ENCODE measurements at places on chromosomes 3 and 15.
A peak's percentile ranks its signal among the peaks of the same experiment; 100 is the strongest.

DNA sequence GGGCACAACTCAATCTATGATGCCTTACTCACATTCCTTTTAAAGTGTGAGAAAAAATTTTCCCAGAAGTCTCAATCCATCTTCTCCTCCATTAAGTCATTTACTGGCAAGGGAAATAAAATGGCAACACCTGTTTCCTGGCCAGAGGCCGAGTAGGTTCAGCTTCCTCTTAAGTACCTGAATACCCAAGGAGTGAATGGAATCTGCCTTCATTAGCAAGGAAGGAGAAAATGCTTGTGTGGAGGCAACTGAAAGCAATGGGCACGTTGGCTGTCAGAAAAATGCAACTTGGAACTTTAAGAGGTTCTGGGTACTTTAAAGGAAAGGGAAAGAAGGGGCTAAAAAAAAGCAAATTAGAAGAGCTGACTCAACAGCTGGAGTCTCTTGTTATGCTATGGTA lies 423.6 kb upstream of the ARL6 start:
- no peak for DNase-seq

GRCh38 chr3:31319332-31319731 lies 213.4 kb upstream of the STT3B start:
- DNase-seq, result no peak

GRCh38 chr3:105427332-105427731 lies 60.6 kb downstream of the ALCAM start:
- no peak for DNase-seq

- peak; percentile 19 for DNase-seq
These were observed 40.3 kb downstream of the KCNAB1 start for GRCh38 chr3:156160647-156161046.

GRCh38 chr15:73052653-73053397 lies 562 bp downstream of the NEO1 start:
- peak; percentile 71 for DNase-seq

DNA sequence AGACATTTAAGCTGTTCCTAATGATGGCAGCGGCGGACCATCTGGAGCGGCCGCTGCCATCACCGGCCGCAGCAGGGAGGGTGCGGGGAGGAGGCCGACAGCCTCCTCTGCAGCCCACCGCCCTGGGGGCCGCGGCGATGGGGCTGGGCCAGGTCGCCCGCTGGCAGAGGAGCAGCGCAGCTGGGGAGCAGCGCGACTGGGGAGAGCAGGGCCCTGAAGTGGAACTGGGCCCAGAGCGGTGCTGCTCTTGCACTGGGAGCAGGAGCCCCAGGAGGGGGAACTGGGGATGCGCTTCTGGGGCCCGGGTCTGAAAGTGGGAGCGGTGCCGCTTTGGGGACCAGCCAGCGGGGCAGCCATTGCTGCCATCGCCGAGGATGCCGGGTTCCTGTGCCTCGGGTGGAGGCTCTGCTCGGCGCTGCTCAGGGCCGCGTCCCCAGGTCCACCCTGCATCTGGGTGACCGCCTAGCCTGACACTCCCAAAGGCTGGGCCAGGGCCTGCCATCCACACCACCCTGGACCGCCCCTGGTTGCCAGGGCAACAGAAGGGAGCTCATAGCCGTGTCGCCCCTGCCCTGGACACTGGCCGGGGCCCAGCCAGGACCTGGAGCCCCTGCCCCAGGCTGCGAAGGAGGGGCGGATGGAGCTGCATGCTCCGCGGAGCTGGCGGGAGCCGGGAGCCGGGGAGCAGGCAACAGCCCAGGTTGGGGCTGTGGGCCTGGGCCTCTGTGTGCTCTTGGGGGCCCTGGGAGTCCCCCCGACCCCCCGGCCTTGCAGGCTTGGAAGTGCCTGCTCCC lies 15.5 kb upstream of the PLA2G4E start:
- no peak for DNase-seq

GRCh38 chr3:198107840-198108734 lies 148.1 kb downstream of the LMLN start:
- no peak for DNase-seq

DNA sequence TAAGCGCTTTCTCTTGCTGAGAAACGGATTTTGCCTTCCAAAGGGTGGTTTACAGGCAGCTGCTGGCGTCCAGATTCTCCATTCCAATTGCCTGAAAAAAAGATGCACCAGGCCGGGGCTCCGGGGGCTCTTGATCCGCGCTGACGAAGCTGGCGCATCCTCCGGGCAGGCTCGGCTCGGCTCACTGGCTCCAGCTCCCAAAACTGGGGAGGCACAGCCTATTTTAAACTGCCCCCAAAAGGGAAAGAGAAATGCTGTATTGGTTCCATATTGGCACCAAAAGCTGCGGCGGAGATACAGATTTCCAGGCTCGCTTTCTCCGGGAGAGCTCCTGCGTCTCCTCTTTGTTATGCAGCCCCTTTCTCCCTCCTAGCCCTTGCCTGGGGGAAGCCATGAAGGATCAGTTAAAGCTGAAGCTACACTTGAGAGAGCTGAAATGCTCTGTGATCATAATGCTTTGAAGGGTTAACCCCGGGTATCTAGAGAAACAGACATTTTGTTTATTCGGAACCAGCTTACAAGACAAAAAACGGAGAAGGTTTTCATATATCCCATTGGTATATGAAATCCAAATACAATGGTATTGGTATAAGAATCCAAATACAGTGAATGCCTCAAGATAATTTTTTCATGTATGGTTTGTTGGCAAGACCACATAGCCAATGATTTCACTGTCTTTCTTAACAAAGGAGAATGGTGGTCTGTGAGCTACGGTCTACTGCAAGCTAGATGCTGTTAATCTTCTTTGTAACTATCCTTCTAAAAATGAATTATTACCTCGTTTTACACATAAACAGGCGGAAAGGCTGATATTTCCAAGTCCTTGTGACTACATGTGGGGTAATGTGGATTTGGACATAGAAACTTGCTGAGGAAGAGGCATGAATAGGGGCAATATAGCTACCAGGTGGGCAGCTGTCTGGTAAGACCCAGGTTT lies 693 bp downstream of the CD200 start:
- DNase-seq, result peak; percentile 77

DNA sequence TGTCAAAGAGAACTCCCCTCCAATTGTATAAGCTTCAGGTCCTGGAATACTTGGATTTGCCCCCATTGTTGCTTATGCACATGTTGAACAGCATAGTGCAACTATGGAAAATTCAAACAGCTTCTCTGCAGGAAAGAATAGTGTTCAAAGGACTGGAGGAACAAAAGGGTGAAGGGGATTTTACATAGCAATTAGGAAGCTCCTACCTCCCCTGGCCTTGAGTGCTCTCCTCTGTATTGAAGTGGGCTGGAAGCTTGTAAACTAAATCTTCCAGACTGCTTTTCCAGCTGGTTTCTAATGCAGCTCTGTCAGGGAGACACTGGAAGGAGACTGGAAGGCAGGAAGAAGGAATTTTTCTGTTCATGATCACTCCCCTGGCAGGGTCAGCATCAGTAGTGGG lies 7.2 kb upstream of the ELP6 start:
- no peak for DNase-seq

GRCh38 chr15:40828447-40829036 lies at the start of gene PPP1R14D:
PPP1R14D (minus strand) TSS chr15:40828708; CDS start chr15:40828641, 67 bp downstream.
- DNase-seq, result no peak

DNA sequence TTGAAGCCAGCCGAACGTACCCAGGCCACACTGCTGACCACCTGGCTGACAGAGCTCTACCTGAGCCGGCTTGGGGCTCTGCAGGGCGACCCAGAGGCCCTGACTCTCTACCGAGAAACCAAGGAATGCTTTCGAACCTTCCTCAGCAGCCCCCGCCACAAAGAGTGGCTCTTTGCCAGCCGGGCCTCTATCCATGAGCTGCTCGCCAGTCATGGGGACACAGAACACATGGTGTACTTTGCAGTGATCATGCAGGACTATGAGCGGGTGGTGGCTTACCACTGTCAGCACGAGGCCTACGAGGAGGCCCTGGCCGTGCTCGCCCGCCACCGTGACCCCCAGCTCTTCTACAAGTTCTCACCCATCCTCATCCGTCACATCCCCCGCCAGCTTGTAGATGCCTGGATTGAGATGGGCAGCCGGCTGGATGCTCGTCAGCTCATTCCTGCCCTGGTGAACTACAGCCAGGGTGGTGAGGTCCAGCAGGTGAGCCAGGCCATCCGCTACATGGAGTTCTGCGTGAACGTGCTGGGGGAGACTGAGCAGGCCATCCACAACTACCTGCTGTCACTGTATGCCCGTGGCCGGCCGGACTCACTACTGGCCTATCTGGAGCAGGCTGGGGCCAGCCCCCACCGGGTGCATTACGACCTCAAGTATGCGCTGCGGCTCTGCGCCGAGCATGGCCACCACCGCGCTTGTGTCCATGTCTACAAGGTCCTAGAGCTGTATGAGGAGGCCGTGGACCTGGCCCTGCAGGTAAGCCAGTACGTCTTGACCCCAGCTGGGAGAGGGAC lies 6.2 kb downstream of the VPS18 start:
- no peak for DNase-seq

DNA sequence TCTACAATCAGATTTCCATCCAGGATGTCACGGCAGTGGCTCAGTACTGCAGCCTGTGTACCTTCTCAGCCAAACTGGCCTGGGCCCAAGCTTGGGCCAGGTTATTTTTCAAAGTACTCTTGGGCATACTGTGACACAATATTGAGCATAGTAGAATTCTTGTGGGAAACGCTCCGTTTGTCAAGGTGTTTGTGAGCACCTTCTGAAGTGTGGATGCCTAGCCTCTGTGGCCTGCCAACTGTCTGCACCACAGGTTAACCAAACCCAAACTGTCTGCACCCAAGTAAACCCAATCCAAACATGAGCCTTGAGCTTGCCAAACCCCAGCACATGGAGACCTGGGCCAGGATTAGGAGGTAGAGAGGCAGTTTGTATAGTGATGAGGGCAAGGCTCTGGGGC lies 25.4 kb downstream of the CTDSPL start:
- no peak for DNase-seq
